ENCODE measurements at places on chromosomes 7 and 10.

DNA sequence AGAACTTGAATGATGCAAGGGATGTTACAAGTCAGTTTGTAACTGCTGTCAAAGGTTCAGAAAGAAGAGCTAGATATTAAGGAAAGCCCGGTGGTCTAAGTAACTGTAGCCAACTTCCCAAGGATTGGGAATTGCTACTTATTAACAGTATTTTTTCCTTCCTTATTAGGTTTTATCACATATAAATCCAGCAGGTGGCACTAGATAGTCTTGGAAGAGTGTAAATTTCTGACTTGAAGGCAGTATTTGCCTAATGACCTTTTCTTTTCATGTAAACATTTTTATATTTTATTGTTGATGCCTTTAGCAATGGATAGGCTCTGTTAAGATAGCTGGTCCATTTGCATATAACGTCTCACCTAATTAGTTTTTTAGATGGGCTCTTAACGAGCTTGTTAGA is 51.2 kb downstream of the ANLN start:
- DNase-seq: no peak

- DNase-seq: no peak
Measured at GRCh38 chr7:26159243-26159642, 7.2 kb downstream of the NFE2L3 start.

- peak; percentile 7 for DNase-seq
Measured at GRCh38 chr10:86203162-86203905, 163.3 kb downstream of the GRID1 start.

DNA sequence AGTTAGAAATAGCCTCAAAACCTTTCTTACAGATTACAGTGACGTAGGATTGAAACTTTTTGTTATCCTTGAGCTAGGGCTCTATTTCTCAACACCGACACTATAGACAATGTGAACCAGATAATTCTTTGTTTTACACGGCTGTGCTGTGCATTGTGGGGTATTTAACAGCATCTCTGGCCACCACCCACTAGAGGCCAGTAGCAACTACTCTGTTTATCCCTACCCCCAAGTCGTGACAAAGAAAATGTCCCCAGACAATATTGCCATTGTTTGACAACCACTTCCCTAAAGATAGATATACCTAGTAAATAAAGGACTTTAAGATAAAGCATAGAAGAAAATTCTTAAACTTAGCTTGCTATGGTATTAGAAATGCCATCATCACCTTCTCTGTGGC is 359.6 kb downstream of the ARL4A start:
- DNase-seq: no peak

- no peak for DNase-seq
Measured at GRCh38 chr10:21388589-21388988, 136.9 kb downstream of the SKIDA1 start.
